ENCODE measurements at places on chromosomes 6 and 20.

DNA sequence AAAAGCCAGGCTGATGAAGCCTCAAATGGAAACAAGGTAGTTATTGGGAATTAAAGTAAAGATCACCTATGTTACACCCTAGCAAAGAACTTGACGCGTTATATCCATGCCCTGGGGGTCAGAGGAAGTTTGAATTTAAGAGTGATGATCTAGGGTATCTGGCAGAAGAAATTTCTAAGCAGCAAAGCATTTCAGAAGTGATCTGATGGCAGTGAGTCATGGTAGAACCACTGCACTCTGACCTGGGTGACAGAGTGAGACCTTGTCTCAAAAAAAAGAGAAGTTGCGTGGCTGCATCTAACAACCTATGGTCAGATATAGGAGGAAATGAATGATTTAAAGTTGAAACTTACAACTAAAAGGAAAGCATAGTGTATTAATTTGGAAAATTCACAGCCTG, 45.2 kb downstream of the SCP2D1 start:
- DNase-seq: no peak

- DNase-seq: no peak
Observed at GRCh38 chr20:61169874-61170273, 82.2 kb upstream of the CDH4 start.

- peak; percentile 52 for DNase-seq
Observed at GRCh38 chr6:145372671-145373151, 362.6 kb downstream of the EPM2A start.

DNA sequence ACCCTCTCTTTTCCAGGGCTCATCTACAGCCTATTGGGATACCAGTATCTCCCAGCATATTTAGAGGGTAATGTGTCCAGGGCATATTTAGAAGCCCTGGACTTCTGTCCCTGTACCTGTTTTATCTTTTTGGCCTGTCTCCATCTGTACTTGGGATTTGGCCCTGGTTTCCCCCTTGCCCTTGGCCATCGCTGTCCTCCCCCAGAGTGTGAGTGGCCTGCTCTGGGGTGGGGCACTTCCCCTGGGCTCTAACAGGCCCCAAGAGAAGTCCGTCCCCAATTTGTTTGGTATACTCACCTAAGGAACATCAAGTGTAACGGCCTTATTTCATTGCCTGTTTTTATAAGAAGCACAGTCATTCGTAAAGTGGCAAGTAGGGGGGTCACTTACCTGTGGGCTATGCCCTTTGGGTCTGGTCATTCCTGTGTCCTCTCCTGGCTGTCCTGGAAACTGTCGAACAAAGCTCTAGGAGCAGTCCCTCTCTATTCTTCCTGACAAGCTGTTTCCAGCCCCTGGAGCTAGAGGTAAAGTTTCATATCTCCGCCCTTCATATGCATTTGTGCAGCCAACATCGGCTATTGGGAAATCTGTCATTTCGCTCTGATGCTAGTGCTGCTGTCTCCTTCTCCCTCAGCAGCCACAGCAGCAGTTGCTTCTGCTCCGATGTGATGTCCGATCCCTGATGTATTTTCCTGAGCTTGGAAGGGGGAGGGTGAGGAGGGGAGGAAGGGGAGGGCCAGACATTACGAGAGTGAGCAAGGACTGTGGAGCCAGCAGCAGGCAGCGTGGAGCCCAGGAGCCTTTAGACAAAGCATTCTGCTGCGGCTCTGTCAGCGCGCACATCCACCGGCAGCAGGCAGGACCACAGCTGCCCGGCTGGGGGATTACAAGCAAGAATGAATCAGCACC, 83.4 kb downstream of the TCP11 start:
- DNase-seq: no peak

DNA sequence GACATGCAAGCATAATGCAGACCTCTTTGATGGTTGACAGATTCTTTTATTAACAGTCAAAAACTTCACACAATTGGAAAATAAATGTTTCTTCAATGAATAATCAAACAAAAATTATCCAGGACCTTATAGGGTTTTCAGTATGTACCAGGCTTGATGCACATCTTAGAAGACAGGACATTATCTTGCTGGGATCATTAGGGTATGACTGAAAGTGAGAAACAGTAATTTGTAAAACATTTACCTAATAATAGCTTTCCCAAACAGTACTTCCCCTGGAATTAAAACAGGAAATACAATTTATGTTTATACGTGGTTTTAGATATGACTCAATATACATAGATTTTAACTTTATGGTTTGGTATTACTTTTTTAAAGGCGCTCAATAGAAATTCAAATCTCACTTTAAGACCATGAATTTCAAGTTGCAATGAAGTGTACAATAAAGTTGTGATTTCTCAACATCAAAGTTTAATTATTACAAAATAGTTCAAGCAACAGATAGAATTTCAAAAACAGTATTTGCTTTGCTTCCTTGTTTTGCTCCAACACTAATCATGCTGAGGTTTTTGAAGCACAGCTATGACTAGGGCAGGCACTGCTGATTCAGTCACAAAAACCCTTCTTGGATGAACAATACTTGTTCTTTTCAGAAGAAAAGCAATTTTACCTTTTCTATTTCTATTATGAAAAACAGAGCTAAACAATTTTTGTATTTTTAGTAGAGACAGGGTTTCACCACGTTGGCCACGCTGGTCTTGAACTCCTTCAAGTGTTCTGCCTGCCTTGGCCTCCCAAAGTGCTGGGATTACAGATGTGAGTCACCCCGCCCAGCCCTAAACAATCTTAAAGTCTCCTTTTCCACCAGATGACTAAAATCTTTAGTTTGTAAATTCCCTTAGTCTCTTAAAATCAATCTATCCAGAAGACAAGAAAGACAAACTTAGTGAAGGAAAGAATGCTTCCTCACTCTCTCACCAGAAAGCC, 13.7 kb downstream of the SOD2 start:
- DNase-seq: no peak

DNA sequence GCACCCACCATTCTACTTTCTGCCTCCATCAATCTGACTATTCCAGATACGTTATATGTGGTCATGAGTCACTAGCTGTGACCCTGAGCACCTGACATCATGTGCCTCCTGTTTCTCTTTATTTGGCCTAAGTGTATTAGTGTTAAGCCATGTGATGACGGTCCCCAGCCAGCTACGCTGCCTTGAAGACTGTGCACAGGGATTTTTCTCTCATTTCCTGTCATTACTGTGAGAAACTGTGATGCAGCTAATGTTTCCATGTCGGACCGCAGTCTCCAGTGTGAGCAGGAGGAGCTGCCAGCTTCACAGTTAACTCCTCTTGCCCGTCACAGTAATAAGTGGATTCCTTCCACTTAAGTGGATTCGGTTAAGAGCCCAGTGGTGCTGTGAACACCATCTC, 9.9 kb upstream of the SPATS1 start:
- DNase-seq: no peak

DNA sequence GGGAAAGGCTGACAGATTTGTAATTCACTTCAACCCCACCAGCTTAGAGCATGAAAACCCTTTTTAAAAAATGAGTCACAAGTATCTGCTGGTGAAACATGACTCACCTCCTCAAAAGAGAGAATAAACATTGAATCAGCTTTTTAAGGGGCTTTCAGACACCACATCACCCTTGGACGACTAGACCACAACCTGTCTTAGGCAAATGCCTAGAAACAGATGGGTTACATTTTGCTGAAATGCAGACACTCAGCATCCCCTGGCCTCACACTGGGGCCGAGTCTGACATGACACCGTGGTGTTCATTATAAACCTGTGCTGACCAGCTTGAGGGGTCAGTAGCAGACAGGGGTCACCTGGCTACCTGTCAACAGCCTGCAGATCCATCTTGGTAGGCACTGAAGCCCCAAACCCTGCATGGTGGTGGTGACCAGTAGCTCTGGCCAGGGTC, 175.3 kb upstream of the CST7 start:
- no peak for DNase-seq

DNA sequence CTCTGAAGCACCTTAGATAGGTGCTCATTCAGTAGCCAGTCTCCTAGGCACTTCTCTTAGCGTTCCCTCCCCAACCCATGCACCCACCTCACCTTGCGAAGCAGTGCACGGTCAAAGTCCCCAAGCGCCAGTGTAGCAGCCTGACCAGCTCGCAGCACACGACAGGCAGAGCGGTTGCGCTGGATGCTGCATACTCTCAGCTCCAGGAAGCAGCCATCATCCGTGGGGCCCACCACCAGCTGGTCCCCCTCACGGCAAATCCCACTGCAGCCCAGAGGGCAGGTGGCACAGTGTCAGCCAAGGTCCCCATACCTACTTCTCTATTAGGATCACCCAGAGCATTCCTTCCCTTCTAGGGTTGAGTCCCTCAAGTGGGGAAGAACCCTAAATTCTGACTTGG, 6.5 kb downstream of the GTPBP2 start:
- no peak for DNase-seq

DNA sequence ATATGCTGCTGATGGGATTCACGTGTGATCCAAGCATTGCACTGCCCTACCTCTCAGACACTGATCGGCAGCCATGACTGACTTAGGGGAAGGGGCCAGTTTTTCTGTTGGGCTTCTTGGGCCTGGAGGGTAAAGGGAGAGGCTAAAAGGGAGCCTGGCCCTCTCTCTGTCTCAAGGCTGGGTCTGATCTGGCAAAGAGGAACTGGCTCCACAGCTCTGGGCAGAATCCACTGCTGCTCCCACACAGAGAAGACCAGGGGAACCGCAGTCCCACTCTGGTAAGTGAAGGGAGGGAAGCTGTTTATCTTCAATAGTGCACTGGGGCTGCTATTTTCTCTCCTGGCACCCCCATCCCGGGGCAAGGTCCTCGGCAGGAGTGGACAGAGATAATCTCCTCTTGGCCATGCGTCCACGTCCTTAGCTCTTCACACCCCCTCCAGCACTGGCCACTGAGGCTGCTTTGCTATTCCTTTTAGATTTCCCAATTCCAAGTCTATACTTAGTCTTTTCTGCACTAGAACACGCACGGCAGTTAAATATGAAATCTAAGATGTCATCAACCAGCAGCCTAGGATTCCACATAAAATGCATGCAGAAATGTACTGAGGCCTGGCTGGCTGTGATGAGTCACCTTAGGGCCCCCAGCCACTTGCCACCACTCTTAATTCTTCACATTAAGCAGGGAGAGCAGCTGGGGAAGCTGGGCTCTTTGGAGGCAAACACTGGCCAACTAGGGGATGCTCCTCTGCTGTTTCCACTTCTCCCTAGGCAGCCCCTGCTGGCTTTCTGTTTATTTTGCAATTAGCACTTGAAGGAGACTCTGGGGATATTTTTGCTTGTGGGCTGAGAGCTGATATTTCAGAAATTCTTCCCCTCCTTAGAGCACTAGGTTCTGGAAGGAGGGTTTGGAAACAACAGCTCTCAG, 87.8 kb upstream of the ARMC2 start:
- no peak for DNase-seq

GRCh38 chr6:135537741-135538301, 40.3 kb upstream of the AHI1 start:
- peak; percentile 84 for DNase-seq

- DNase-seq: no peak
Observed at GRCh38 chr6:35223396-35223795, 9.6 kb downstream of the SCUBE3 start.

GRCh38 chr20:53873230-53873604, 197.2 kb downstream of the BCAS1 start:
- DNase-seq: no peak

- peak; percentile 67 for DNase-seq
Observed at GRCh38 chr6:157823001-157823527, at the start of gene SNX9. SNX9 (plus strand) TSS chr6:157823246; CDS start chr6:157823435, 189 bp downstream.

- DNase-seq: no peak
Observed at GRCh38 chr6:15116889-15117288, 129.0 kb upstream of the JARID2 start.

- DNase-seq: no peak
Observed at GRCh38 chr20:63625771-63626423, 1.0 kb downstream of the GMEB2 start.

- no peak for DNase-seq
Observed at GRCh38 chr20:24772667-24773066, 176.4 kb upstream of the CST7 start.

DNA sequence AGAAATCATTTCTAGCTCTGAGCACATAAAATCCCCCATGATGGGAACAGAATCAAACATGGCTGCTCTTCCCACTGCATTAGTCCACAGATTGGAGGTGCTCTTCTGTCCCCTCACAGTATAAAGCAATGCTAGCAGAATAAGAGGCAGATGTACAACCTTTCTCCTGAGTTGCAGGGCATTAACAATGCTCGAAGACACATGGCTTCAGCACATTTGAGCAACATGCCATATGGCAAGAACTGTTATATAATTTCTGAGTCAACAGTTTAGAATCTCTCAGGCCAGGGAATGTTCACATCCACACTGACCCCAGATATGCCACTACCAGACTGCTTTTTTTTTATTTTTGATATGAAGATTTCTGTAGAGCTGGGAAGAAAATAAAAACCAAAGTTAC, 119.6 kb downstream of the KIF13A start:
- DNase-seq: no peak

DNA sequence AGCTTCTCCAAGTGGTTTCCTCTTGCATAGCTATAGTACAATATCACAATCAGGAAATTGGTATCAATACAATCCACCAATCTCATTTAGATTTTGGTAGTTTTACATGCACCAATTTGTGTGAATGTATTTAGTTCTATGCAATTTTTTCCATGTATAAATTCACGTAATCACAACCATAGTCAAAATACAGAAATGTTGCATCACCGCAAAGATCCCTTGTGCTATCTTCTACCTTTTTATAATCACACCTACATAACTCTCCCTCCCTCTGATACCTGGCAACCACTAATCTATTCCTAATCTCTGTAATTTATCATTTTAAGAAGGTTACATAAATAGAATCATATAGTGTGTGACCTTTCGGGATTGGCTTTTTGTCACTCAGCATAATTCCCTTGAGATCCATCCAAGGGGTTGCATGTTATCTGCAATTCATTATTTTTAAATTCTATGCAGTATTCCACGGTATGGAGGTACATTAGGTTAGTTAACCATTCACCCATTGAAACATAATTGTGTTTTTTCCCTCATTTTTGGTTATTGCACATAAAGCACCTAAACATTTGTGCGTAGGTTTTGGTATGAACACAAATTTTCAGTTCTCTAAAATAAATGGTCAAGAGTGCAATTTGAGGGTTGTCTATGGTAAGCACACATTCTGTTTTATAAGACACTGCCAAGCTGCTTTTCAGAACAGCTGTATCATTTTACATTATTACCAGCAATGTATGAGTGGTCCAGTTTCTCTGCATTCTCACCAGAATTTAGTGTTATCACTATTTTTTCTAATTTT, 95.1 kb upstream of the SLC22A23 start:
- DNase-seq: no peak

- no peak for DNase-seq
Observed at GRCh38 chr6:117483004-117483644, 650 bp downstream of the DCBLD1 start.

DNA sequence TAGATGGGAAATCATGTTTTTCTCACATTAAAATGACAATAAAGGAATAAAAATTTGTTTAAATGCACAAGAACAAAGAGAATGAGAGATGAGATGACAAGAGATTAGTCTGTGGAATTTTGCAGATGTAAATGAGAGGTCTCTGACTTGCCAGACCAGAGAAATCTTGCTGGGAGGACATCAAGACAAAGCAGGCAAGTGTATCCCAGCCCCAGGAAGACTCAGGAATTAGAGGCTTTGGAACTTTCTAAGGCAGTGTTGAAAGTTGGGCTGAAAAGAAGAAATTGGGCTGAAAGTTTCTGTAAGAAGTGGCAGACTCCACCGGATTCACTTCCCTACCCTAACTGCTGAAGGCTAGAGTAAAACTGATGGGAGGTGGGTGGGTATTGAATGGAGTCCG, 54.6 kb downstream of the AFDN start:
- DNase-seq: no peak

GRCh38 chr6:12483712-12484111, 193.6 kb downstream of the EDN1 start:
- DNase-seq: no peak

Data from T-helper 1 cell (primary cell).